Stimulated activated CD8-positive, alpha-beta memory T cell treated with anti-CD3 and anti-CD28 coated beads, Interleukin-2, amount 100 ng/mL, for 48 hours (primary cell): ENCODE measurements at places on chromosomes 13 and 19.

GRCh38 chr19:45575216-45575615 is 9.4 kb downstream of the OPA3 start:
- DNase-seq: no peak

DNA sequence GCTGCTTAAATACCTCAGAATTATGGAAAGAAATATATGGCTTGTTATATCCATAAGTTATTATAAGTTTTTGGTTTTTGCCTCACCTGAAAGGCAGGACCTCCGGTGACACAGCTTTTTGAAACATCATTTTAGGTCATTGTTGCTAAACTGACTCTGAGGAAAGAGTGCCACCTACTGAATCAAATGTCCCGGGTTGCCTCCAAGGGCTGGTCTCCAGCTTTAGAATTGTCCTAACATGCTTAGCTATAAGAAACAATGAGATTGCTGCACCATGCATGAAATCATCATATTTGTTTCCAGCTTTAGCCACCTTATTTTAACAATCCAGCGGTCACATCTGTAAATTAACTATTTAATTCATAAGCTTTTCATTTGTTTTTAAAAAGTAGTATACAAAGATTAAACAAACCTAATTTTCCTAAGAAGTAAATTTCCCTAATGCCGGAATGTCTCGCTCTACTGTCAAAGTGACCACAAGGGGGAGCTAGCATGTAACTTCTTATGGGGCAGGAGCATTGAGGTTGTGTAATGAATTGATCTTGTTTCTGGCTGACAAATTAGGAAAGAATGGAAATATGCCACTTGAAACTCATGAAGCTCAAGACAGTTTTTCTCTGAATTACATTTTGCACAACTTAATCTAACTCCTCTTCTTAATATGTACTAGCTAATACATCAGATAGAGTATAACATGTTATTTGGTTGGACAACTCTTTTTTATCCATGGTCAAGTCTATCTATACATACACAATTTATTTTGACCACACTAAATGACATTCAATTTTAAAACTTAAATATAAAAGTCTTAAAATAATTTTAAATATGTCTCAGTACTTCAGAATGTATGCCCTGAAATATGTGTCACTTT is 6.7 kb upstream of the PCDH17 start:
- DNase-seq: no peak

GRCh38 chr19:29387586-29387985 is 138.2 kb upstream of the VSTM2B start:
- no peak for DNase-seq

DNA sequence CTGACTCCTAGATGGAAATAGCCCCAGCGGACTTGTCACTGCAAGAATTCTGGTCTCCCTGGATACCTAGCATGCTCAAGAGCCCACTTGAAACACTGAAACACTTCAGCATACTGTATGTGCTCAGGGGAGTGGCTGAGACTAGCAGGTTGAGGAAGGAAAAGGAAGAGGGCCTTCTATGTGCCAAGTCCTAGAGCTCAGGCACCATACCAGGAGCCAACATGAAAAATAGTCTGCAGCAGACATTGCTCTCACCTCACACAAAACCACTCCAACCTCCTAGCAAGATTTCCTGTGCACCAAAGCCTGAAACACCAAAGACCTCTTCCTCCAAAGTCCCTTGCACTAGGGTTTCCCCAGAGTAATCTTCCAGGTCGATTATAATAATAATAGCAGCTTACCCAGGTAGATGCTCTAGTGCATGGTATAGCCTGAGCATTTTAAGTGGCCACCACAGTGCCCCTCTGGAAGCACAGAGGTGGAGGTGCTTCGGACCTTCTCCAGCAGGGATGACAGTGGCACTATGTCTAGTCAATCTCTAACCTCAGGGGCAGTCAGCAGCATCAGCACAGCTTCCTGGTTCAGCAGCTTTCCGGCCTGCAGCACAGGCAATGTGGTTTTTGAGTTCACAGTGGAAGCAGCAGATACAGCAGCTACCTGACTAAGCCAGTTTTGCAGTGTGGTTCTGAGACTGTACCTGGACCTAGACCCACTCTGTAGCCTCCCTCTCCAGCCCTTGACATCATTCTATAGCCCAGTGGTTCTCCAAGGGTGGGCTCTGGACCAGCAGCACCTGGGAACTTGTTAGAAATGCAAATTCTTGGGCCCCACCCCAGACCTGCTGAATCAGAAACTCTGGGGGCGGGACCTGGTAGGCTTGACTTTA is 45.6 kb upstream of the UBE2L5 start:
- peak; percentile 39 for DNase-seq

DNA sequence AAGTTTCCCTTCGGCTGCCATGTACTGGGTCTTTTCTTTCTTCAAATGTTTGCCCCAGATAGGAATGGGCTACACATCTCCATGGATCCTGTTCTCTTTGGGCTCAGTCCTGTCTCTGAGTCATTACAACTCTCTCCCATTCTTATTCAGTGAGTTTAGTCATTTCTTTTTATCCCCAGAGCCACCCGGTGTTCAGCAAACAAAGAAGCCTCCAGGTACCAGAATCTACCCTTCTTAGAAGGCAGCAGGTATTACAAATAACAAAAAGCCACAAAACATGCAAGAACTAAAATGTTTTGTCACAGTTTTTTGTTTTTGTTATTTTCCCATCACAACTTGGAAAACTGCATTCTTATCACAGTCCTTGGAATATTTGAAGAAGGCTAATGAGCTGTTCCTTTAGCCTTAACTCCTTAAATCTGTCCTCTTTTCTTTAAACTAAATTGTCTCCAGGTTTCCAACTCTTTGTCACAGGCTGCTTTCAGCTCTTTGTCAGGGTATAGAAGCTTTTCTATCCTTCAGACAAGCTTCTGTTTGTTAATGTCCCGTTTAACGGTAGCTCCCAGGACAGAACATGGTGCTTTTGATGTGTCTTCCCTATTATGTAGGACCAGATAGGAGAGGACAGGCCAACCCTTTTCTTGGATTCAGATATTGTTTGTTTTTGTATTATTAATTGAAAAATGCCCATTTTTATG is 215.5 kb upstream of the HTR2A start:
- no peak for DNase-seq

GRCh38 chr19:30297969-30298368 is 74.2 kb upstream of the ZNF536 start:
- no peak for DNase-seq

GRCh38 chr19:19823916-19824315 is 2.4 kb upstream of the ZNF506 start:
- no peak for DNase-seq

DNA sequence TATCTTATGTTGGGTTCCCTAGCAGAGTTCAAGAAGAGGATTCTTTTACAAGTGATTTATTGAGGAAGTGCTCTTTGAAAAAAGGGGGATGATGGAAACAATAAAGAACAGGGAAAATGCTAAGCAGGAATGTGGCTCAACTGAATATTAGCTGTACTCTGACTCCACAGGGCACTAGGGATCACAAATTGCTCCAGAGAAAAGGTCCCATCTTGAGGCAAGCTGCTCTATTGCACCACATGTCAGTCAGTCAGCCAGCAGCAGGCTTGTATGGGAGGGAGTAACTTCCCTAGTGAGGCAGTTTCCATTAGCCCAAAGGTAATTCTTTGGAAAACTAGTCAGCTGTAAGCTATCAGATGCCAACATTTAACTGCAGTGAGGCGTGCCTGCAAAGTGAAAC is 73.3 kb upstream of the FNDC3A start:
- no peak for DNase-seq
